ENCODE measurements at places on chromosomes 11 and 22.
A peak's percentile ranks its signal among the peaks of the same experiment; 100 is the strongest.

DNA sequence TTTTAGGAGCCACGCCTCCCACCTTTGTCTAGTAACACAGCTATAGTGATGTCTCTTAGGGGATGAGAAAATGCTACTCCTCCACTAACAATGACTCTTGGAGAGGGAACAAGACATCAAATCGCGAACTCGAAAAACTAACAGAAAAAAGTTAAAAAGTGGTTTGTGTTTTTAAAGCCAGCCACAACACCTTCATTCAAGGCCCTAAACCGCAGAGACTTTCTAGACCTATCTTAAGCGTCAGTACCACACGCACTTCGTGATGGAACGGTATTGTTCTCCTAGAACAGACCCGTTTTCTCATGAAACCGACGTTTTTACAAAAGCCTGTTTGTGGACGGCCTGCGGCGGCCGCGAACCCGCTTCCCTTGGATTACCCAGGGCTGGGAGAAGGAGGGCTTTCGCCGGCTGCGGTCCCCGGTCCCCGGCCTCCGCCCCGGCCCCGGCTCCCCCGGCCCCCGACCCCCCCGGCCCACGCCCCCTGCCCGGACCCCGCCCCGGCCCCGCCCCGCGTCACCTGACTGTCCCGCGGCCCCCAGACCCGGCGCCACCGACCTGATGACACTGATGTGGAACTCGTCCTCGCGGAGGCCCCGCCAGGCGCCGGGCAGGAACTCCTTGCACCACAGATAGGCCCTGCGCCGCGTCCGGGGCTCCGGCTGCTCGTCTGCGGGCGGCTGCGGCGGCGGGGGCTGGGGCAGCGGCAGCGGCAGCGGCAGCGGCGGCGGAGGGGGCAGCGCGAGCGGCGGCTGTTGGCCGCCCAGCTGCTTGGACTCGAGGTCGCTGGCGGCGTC, 718 bp downstream of the CHKA start:
- DNase-seq = peak; percentile 54

- no peak for DNase-seq
These were observed 2.3 kb downstream of the CHKA start for GRCh38 chr11:68118706-68119448.

DNA sequence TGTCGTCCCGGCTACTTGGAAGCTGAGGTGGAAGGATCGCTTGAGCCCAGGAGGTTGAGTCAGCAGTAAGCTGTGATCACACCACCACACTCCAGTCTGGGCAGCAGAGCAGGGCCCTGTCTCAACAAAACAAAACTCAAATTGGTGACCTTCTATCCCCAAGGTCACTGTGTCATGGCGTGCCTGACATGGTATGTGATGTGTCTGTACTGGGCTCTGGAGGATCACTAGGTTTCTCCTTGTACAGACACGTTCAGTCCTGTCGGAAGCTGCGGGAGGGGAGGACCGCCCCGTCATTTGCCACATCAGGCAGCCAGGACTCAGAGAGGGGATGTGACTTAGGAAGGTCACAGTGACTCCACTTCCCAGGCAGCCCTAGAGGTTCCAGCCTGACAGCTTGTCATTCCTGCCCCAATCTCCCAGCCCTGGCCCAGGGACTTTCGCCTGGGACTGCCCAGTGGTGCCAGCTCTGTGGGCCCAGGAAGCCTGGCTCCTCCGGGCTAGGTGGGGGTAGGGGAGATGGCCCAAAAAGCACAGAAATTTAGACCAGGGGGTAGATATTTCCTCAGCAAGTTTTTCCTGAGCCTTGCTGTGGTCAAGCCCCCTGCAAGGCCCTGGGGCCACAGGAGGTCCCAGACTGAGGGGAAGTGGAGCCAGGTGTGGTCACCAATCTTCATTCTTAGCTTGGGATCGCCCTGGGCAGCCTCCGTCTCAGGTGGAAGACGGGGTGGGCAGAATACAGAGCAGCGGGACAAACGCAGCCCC, 53.2 kb downstream of the TRIOBP start:
- DNase-seq = no peak

GRCh38 chr11:82683029-82683428, 50.6 kb downstream of the FAM181B start:
- DNase-seq = peak; percentile 56

GRCh38 chr22:32818446-32819115, 17.1 kb downstream of the TIMP3 start:
- no peak for DNase-seq

Measured in T47D (cell line).